ENCODE measurements at places on chromosomes 7 and 10.

DNA sequence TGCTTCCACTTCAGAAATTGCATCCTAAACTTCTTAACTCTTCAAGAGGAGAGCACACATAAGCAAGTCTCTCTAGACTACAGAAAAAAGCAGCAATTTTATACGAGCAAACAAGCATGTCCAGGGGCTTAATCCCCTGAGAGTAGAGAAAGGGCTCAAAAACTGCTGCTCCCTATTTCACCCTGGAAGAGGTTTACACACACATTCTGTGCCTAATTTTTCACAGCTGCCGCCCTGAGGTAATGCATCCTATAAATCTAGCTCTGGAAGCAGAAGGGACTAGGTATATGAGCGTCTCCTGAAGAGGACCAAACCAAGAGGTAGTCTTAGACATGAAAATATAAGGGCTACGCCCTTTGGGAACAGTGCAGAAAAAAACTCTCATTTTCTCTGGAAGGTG, 73.1 kb downstream of the CRPPA start:
- DNase-seq, result no peak

- peak; percentile 5 for DNase-seq
These were observed 45.1 kb downstream of the CHN2 start for GRCh38 chr7:29239638-29240037.

DNA sequence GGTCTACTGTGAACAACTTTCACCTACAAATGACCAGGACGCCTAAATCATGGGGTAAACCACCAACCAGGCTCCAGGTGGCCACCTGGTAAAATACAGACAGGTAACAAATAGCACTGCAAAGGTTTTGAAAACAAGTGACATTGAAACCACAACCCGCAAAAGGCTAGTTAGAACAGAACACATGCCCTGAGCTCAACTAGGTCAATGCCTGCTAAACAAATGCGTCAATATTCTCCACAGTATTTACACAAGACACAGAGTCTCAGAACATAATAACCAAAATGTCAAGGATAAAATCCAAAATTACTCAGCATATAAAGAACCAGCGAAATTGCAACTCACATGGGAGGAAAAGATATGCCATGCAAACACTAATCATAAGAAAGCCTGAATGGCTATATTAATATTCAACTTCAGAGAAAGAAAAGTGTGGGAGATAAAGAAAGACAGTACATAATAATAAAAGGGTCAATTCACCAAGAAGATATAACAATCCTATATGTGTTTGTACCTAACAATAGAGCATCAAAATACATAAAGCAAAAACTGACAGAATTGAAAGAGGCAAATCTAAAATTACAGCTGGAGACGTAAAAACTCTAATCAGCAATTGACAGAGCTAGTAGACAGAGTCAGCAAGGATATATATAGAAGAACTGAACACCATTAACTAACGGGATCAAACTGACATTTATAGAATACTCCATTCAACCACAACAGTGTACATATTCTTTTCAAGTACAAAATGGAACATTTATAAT, 47.6 kb downstream of the SMURF1 start:
- no peak for DNase-seq

- no peak for DNase-seq
These were observed 33.2 kb downstream of the DRGX start for GRCh38 chr10:49362596-49363260.

- no peak for DNase-seq
These were observed 46.8 kb upstream of the CD36 start for GRCh38 chr7:80591654-80592053.

DNA sequence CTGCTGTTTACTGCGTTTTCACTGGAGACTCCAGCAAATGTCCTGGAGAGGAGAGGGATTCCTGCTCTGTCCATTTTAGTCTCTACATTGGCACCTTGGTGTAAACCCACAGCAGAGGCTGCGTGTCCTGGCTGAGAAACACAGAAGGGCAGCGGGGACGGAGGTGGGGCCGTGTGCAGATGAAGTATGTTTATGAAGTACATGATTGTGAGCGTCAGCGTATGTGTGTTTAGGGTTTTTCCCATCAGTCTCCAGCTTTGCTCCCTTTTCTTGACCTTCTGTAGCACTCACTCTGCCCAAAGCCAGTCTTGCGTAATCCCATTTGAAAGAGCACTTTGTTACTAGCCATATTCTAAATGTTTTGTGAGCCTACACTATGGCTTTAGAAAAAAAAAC, 750.7 kb upstream of the SORCS1 start:
- no peak for DNase-seq

DNA sequence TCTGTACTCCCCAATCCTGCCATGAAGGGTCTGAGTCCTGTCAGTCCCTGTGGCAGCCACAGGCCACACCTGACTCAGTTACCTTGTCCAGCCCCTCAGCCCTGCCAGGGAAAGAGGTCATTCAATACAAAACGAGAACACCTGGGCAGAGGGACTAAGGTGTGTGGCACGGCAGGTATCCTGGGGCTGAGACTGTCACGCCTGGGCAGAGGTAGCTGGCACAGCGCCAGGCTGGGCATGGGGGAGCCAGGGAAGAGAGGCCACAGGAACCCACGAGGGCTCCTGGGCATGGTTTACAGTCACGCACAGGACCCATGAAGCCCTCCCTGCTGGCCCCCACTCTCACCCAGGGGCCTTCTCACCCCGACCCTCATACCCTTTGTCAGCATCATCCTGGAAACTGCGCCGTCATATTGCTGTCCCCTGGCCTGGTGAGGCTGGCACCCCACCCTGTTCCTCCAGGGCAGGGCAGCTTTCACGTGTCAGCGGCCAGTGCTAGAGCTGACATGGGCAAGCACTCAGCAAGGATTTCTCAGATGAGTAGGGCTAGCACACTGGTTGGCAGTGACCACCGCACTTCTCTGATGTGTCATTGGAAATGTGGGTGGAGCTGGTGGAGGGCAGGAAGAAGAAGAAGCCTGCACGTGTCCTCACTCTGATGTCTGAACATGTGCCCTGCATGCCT, 42.7 kb downstream of the LRRC18 start:
- no peak for DNase-seq

DNA sequence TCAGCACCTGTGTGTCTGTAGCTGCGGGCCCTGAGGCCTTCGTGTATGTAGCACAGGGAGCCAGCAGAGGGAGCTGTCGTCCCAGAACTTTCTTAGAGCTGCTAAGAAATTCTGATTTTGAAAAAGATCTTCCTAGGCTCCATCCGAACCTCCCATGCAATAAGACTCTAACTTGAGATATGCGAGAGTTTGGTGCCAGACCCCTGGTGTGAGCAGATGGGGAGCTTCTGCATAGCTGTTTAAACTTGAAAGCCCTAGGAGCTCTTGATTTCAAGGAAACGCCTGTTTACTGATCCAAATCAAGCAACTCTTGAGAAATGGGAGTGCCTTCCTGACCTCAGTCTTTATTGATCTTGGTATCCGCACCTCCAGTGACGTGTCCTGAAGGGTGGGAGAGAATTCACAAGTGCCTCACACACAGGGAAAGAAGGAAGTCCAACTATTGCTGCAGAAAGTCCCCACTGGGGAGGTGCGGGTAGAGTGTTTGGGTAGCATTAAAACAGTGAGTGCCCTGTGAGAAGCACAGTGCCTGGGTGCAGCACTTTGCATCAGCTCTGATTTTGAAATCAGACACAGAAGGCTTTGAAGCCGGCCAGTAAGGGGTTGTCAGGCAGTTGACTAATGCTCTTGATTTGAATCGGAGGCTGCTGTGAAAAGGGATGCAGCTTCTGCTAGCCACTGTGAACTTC, 66.4 kb upstream of the STRIP2 start:
- peak; percentile 79 for DNase-seq

- DNase-seq, result no peak
These were observed 36.6 kb upstream of the BHLHA15 start for GRCh38 chr7:98174334-98175259.

- DNase-seq, result no peak
These were observed 35.7 kb downstream of the AGK start for GRCh38 chr7:141586878-141587277.

GRCh38 chr7:32427769-32428291, 62.4 kb downstream of the LSM5 start:
- peak; percentile 50 for DNase-seq

GRCh38 chr10:810351-810846, 120.9 kb upstream of the DIP2C start:
- DNase-seq, result no peak

- DNase-seq, result no peak
These were observed 77.2 kb downstream of the PLXNA4 start for GRCh38 chr7:132499065-132499464.

DNA sequence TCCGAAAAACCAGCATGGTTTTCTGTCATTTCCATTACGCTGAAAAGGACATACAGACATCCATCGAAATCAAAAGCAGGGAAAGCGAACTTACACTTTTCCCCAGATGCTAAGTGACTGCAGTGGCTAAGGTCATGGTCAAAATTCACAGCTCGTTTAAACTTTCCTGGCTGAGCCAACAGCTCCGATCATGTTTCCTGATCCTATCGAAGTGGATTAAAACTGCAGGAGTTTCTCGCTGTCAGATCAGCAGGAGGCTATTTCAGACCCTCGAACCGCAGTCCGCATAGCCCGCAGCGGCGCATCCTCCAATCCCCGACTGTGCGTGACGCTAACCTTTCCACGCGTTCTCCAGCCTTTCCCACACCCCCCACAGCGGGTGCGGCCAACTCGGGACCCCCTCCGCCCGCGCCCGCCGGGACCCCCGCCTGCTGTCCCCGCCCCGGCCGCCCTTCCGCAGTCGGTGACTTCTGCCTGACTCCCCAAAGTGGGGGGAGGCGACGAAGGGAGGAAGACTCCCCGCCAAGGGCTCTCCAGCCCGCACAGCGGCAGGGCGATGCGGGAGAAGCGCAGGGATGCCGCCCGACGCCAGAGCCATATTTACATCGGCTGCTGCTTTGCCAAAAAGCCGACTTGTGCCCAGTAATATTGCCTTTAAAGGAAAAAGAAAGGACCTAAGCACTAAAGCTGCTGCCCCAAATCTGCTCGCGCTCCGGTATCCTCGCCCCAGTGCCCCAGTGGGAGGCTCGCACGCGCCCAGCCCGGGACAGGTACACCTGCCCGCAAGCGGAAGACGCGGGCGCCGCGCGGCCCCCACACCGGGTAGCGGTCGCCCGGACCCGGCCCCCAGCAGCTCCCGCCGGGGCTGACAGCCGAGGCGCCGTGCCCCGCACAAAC, 1.2 kb downstream of the PIP4K2A start:
- DNase-seq, result peak; percentile 52

- no peak for DNase-seq
These were observed 6.9 kb upstream of the GSTK1 start for GRCh38 chr7:143256325-143256724.

- DNase-seq, result no peak
These were observed 47.4 kb upstream of the EZH2 start for GRCh38 chr7:148931470-148931869.

DNA sequence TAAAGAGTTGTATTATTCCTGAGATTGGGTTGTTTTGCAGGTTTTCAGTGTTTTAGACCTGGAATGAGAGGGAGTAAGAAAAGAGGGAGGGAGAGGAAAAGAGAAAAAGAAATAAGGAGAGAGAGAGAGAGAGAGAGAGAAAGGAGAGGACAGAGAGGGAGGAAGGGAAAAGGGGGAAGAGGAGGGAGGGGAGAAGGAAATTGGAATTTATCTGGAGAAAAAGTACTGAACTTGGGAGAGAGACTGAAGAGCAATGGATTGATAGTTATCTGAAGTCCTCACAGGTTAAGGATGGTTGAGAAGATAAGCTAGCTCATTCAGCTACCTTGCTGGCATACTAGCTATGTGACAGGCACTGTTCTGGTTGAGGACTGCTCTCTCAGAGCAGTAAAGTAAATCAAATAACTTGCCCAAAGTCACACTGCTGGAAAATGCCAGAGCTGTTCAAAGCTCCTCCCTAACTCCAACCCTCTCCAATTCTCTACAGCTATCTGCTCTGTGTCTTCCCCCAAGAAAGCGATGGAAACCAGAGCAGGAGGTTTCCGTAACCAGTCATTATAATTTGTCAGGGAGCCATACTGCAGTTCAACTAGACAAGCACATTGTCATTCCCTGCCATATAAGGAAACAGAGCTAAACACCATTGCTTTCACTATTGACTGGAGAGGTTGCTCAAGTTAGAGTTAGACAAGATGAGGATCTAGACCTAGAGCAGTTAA, 10.7 kb downstream of the CALD1 start:
- DNase-seq, result no peak

DNA sequence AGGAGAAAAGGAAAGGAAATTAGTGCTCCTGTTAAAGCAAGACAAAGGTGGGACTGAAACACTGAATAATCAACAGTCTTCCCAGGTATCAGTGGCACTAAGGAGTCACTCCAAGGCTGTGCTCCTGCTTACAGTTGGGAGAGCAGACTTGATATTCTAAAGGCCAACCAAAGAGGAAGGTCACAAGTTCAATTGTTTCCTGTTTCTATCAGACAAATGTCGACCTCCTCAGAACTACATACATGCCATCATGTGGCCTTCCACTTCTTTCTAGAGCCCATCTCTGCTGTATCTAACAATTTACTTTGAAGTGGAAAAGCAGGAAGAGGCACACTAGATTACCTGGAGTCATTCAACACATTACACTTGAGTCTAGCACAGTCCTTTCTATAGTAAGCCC, 3.4 kb downstream of the ZNF239 start:
- no peak for DNase-seq

- DNase-seq, result no peak
These were observed 73.3 kb downstream of the WIPF3 start for GRCh38 chr7:29879609-29880008.

DNA sequence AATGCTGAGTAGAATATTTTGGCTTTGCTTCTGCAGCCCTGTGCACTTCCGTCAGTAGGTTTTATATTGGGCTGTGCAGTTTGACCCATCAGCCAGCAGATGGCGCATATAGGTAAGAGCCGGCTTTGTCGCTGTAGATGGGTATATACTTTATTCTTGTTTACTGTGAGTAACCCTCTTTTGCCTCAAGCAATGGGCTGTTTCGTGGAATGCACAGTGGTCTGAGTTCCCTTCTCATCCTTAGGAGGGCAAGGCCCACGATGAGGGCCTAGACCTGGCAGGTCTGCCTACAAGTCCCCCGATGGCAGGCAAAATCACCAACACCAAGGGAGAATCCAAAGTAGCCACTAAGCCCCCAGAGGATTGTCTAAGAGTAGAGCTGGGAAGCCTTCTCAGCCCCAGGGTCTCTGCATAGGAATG, 1002.9 kb upstream of the KCND2 start:
- DNase-seq, result no peak

- DNase-seq, result no peak
These were observed 90.0 kb downstream of the NRP1 start for GRCh38 chr10:33244354-33244967.

DNA sequence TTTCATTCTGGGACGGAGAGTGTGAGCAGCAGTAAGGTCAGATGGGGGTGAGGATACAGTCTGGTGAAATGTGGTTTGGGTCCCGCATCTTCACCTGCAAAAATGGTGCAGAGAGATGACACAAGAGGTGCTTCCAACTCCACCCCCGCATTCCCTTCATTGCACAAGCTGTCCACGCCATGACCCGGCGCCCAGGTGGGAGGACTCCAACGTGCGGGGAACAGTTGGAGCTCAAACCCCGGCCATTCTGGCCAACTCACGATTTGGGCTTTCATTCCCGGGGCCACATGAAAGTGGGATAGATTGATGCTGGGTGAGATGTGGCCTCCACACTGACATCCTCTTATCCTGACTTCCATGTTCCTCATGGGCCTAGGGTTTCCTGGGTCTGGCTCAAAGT, 34.6 kb upstream of the ZNF273 start:
- DNase-seq, result no peak
